Ammon's horn (tissue), 1 donor: ENCODE measurements at places on chromosomes 2 and 18.
A peak's percentile ranks its signal among the peaks of the same experiment; 100 is the strongest.

- DNase-seq: no peak
These were observed 68.7 kb downstream of the ASB1 start for GRCh38 chr2:238495422-238495821.

DNA sequence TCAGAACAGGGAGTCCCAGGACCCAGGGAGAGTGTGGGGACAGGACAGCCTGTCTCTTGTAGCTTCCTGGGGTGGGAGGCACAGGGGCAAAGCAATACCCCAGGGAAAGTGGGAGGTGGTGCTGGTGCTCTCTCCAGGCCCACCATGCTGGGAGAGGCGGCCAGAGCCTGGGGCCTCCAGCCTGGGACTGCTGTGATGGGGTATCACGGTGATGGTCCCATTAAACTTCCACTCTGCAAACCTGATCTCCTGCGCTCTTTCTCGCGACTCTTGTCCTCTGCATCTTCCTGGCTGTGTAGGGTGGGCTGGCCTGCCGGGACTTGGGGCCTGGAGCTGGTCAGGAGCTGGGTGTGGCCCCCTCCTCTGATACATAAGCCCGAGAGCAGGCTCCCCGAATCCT lies 8.0 kb upstream of the CAPN10 start:
- DNase-seq: no peak

GRCh38 chr2:144512470-144512869 lies 7.4 kb downstream of the ZEB2 start:
- no peak for DNase-seq

DNA sequence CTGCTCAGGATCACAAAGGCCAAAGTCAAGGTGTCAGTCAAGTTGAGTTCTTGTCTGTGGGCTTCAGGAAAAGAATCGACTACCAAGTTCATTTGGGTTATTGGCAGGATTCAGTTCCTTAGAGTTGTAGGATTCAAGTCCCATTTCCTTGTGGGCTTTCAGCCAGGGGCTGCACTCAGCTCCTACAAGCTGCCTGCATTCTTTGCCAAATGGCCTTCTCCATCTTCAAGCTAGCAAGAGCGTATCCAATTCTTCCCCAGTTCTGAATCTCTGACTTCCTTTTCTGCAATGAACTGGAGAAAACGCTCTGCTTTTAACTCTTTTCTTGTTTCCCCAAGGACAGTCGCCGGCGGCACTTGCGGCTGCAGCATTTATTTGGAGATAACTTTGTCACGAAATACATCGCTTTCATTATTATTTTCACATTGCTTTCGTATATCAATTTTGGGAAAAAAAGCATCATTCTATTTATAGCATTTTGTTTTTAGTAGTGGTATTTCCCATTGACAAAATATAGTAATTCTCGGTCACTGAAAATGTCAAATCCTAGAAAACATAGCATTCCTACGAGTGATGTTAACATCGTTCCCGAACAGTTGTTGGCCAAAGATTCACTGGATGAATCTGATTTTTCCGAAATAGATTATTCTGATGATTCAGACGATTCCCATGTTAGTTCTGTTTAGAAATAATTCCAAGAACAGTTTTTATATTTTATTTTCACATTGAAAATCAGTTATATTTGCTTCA lies 59.6 kb upstream of the SERPINE2 start:
- no peak for DNase-seq

- no peak for DNase-seq
These were observed 440.9 kb downstream of the ZNF516 start for GRCh38 chr18:76054156-76054555.

GRCh38 chr18:23967321-23968089 lies 47.0 kb upstream of the TTC39C start:
- DNase-seq: peak; percentile 26

DNA sequence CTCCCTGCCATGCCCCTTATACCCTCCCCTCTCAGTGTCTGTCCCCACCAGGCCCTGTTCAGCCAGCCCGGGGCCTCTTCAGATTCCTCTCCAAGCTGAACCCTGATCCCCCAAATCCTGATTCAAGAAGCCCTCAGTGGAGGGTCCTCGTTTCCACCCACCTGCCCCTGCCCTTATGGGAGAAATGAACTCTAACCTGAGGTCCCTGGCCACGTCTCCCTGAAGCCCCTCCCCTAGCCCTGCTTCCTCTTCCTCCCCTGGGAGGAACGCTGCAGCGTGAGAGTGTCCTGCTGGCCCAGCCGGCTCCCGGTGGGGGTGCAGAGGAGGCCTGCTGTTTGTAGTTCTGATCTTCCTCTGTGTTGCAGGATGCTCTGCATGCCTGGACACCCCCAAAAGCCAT lies 56.7 kb upstream of the GLI2 start:
- no peak for DNase-seq

GRCh38 chr2:71678874-71679273 lies 225.5 kb downstream of the DYSF start:
- DNase-seq: no peak

DNA sequence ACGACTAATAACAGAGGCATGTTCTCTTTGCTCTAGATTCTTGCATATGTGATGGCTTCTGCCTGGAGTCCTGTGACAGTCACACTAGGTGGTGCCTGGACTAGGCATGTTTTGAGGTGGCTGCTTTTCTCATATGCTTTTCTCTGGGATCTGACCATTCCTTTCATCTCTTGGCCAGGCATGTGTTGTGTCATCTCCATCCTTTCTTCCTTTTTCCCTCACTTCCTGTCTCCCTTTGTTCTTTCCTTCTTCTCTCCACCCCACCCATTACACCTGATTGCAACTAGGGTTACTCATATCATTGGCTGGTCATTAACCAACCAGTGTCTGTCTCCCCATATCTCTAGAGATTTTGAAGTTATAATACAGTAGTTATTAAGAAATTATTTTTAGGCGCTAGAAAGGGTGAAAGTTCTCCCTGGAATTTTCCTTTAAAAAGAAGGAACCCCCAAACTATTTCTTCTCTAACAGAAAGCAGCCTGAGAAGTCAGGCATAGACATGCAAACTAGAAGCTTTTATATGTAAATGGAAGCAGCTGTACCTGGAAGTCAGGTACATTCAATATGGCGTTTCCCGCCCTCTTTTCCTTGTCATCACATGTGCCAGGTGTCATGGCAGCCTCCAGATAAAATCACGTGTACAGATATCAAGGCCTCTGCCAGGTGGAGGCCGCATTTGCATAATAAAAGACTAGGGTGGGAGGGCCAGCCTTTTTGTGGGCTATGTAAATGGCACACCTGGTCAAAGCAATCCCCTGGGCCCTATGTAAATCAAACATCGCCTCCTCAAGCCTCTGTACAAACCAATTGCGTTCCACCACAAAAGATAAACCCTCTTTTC lies 220.4 kb upstream of the MEX3C start:
- no peak for DNase-seq
